ENCODE measurements at places on chromosomes 16 and 17.

DNA sequence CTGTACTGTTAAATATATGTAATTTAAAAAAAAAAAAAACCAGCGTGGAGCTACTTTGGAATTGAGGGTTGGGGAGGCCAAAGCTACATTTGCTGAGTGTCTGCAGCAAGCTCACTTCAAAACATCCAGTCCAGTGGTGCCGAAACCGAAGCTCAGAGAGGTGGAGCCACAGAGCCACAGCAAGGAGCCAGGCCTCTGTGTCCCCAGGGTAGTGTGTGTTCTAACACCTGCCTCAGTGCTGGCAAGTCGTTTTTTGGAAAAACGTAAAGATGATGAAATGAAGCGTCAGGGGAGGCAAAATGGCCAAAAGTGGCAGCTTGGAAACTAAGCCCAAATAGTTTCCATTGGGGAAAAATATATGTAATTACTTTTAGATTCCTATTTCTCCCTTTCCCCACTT, 36.1 kb upstream of the MRC2 start:
- no peak for DNase-seq

DNA sequence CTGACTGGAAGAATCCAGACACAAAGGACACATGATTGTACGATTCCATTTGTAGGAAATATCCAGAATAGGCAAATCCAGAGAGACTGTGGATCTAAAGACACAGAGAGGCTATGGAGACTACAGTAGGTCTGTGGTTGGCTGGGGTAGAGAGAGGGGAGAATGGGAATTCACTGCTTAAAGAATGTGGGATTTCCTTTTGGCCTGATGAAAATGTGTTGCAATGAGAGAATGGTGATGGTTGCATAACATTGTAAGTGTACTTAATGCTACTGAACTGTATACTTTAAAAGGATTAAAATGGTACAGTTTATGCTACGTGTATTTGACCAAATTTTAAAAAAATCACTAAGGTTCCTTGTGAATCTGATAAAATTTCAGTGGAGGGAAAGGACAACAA, 62.1 kb downstream of the GPRC5B start:
- DNase-seq = no peak

DNA sequence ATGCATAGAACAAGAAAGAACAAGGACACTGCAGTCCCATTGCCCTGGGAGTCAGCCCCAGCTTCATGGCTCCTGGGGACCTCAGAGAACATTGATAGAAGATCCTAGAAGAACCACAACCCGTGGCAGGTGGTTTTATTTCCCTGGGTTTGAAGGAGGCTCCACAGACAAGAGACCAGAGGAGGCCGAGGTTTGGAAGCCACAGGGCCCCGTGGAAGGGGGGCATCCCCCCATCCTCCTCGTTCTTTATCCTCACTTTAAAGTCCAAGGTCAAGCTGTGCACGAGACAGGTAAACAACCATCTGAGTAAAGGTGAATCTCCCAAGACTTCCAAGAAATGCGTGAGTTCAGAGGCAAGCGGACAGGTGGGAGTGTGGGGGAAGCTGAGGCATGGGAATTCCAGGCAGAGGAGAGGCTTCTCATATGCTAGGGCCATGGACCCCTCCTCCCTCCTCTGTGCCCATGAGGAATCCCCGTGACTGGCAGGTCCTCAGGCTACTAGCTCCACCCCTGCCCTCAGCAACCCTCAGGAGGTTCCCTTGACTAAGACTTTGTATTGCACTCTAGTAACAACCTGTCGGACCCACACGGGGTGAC, 849 bp upstream of the SULT1A1 start:
- no peak for DNase-seq

DNA sequence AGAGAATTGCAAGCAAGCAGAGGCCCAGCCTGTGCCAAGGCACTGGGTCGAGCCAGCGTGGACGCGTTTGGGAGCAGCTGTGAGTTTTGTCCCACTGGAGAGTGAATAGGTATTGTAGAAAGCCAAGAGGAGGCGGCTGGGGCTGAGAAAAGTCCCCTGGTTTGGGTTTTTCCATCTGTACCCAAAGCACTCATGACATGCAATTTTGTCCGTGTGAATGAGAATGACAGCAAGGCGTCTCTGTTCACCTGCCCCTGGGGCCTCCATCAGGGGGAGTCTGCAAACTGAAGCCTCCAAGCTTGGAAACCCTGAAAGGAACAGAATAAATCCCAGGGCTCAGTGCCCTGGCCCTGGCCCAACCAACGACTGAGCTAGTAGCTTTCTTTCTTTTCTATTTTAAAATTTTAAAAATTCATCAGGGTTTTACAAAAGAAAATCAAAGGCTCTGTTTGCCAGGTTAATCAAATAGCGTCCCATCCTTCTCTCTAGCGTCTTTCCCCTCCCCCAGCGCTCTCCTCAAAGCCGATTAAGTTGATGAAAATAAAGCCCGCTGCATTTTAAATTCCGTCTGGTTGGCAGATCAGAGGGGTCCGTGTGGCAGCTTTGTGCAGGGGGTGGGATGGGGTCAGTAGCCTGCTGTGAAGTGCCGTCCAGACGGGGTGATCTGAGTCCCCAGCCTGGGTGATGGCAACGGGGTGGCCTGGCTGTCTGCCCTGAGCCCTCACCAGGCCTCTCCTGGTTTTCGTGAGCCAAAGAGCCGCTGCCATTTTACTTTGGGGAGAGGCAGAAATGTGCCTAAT, 171.0 kb downstream of the KATNIP start:
- DNase-seq = no peak

DNA sequence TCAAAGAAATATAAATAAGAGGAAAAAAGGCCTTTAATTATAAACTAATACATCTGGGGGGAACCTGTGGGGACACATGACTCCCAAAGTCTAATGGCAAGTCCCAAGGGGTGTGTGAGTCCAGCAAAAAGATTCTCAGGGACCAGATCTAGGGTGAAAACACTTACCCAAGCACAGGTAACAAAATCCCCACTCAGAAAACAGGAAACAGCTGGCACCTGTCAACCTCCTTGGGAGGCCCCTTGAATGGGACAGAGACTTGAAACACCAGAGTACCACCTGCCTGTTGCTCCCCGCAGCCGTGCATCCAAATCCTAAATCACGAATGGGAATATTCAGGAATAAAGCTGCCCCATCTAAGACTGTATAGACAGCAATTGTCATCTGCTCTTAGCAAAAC, 461.2 kb upstream of the CDH5 start:
- no peak for DNase-seq

- DNase-seq = no peak
These were observed 22.1 kb downstream of the RABEP2 start for GRCh38 chr16:28902909-28903308.

DNA sequence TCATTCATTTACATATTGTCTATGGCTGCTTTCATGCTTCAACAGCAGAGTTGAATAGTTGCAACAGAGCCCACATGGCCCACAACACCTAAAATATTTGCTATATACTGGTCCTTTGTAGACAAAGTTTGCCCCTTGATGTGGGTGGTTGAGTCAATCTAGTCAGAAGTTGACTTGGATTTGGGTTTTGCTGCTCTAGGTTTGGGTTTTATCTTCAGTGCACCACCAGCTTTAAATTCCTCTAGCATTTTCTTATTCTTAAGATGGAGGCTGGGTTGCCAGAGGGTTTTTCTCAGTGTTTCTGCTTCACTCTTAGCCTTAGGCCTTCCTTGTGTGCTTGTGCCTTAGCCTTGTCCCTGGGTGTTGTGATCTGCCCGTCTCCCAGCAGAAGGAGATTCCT, 51.0 kb downstream of the CCDC182 start:
- no peak for DNase-seq

DNA sequence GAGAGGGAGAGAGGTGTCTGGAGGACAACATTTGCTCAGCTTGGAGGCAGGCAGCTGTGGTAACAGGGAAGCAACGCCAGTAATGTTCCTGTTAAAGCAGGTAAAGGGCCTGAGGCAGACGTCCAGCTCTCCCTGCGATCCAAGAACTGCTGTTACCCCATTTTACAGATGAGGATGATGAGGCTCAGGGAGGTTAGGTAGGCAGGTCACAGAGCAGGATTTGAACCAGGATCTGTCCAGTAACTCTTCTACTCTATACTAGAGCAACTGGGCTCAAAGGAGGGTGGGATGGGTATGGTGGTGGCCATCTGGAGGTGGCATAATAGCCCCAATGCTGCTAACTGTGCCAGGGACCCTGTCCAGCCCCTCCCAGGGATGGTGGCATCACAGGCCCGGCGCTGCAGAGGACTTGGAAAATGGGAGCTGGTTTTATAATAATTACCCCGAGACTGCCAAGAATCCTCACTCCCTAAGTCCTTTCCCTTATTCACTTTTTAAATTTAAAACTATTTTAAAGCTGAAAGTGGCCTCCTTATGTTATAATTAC, 12.0 kb downstream of the CA7 start:
- no peak for DNase-seq

DNA sequence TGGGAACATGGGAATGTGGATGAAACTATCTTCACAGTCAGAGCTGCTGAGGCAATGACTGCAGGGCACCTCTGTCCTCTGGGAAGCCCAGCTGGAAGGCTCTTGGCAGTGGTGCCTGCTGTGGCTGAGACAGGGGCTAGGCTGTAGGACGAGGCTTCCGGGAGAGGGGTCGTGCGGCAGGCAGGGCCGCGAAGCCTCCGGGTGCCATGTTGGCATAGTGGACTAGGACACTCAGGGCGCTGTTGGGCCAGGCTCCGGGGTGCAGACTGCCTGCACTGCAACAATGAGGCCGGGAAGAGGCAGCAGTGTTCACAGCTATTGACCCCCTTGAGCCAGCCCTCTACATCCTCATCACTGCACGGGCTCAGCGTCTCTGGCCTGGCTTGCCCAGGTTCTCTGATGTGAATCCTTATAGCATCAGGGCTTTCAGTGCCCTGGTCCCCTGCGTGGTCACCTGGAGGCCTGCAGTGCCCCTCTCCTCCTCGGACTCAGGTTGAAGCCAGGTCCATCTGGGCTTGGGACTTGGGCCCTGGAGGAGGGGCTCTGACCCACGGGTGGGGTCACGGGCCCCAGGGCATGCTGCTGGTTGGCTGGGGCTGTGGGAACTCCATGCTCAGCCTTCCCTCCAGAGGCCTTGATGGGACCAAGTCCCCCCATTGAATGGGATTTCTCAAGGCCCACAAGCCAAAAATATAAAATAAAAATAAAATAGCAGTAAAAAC, 91.6 kb downstream of the TNFRSF13B start:
- no peak for DNase-seq

- DNase-seq = peak; percentile 12
These were observed 16.2 kb downstream of the MARCHF10 start for GRCh38 chr17:62791767-62792446.

DNA sequence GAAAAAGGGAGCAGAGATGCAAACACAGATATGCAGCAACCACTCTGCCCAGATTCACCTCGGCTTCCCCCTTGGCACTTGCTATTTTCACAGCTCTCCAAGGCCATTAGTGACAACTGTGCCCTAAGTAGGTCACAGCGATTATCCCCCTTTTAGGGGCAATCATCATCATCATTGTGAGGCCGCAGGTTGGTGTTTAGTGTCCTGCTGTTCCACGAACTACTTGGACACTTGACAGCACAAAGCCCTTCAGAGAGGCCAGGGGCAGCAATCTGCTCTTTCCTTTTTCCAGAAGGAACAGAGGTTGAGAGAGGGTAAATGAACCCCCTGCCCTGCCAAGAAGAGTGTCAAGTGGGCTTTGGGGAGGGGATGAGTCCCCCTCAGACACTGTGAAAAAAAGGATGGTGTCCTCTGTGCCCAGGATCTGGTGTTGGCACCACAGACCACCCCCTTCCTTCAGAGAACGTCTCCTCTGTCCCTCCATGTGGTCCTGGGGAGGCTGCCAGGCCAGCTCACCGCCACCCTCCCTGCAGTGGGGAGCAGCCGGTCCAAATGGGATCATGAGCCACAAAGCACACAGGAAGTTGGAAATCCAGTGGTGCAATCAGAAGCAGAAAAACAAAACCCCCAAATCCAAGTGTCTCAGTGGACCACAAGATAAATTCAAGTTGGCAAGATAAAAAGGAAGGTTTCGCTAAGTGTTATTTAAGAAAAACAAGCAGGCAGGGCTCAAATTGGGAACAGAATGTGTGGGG, 78.4 kb upstream of the MED9 start:
- no peak for DNase-seq

GRCh38 chr17:49403514-49404289, 11.0 kb downstream of the PHB1 start:
- DNase-seq = peak; percentile 50

- DNase-seq = no peak
These were observed 31.4 kb upstream of the EIF1 start for GRCh38 chr17:41657176-41657754.

GRCh38 chr17:48645639-48646182, 19.6 kb upstream of the HOXB9 start:
- no peak for DNase-seq

GRCh38 chr17:32869345-32870026, 7.4 kb downstream of the MYO1D start:
- no peak for DNase-seq

DNA sequence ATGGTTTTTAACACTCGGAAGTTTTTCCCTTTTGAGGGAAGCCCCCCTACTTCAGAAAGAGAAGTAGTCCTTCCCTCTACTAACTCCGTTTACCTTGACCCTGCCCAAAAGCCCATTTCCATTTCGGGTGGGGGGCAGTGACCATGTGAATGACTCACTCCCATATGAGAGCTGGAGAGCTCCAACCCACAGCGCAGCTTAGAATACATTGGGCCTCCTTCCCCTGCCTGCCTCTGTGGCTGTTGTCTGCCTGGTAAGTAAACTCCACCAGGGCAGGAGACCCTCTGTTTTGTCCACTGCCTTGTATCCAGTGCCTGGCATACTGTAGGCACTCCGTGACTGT, 985 bp downstream of the SGSM2 start:
- no peak for DNase-seq

DNA sequence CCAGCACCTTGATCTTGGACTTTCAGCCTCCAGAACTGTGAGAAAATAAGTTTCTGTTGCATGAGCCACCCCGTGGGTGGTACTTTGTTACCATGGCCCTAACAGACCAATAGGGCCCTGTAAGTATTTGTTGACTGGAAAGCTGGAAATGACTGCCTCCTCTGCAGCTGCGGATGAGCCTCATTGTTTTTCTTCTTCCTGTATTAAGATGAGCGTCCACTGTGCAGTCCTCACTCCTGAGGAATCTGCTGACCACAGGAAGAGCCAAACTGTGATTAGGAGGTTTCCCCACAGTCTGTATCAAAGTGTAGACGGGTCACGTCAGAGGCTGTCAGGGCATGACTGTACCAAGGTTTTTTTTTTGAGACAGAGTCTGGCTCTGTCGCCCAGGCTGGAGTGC, 12.2 kb upstream of the AKTIP start:
- DNase-seq = no peak

- DNase-seq = no peak
These were observed 82.0 kb upstream of the NKD1 start for GRCh38 chr16:50466170-50466569.

DNA sequence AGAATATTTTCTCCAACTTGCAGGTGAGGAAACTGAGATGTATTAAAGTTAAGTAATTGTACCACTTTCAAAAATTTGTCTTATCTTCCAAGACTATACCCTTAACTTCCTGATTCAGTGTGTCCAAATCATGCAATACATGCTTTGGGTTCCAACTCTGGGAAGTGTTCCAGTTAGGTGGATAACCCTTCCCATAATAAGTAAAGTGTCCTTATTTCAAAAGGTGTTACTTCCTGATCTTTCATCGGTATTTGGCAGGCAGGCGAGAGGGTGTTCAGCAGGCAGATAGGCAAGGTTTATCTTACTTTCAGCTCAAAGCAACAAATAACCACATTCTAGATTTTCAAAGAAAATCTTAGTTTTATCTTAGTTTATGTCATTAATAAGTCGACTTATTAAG, 46.3 kb upstream of the ARHGAP44 start:
- DNase-seq = no peak

Data from activated CD8-positive, alpha-beta memory T cell treated with anti-CD3 and anti-CD28 coated beads, Interleukin-2, amount 10 ng/mL, durations not matched to agents 7 days and 5 days (primary cell).